GM23338 (cell line): ENCODE measurements at places on chromosomes 1 and 21. TPM values are rescaled to one million over a fixed set of nuclear protein-coding genes. Genes with fewer than 3 reads are reported as not detected.

- no peak for DNase-seq
These were observed 394 bp upstream of the GRHL3 start for GRCh38 chr1:24318615-24319311.

DNA sequence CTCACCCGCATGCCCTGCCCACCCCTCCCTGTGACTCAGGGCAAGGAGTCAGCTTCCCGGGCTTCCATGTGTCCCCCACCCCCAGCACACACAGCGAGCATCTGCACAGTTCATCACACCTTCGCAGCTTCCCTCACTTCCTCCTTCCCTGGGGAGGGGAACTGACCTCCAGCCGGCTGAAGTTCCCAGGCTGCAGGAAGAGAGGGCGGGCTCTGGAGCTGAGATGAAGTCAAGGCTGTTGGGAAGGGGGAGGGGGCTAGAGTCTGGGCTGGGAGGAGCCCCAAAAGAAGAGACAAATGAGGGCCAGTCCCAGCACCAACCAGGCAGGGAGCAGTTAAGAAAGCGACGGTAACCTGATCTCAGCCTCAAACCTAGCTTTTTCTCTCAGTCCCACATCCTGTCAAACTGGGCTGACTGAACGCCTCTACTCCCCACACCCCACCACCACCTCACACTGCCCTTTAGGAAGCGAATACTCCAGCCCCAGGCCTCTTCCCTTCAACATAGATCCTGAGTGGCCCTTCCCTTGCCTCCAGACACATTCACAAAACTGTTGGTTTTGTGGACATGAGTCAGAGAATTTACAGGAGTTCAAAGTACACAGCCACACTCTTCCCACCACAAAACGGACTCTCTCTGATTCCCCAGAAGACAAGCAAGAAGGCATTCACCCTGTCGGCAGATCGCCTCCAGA lies 1.8 kb downstream of the RHOC start:
- peak; percentile 99 for DNase-seq

GRCh38 chr1:173431304-173432045 lies 45.7 kb upstream of the PRDX6 start:
- DNase-seq: peak; percentile 98

- DNase-seq: no peak
These were observed 51.2 kb downstream of the SIPA1L2 start for GRCh38 chr1:232578651-232579195.

DNA sequence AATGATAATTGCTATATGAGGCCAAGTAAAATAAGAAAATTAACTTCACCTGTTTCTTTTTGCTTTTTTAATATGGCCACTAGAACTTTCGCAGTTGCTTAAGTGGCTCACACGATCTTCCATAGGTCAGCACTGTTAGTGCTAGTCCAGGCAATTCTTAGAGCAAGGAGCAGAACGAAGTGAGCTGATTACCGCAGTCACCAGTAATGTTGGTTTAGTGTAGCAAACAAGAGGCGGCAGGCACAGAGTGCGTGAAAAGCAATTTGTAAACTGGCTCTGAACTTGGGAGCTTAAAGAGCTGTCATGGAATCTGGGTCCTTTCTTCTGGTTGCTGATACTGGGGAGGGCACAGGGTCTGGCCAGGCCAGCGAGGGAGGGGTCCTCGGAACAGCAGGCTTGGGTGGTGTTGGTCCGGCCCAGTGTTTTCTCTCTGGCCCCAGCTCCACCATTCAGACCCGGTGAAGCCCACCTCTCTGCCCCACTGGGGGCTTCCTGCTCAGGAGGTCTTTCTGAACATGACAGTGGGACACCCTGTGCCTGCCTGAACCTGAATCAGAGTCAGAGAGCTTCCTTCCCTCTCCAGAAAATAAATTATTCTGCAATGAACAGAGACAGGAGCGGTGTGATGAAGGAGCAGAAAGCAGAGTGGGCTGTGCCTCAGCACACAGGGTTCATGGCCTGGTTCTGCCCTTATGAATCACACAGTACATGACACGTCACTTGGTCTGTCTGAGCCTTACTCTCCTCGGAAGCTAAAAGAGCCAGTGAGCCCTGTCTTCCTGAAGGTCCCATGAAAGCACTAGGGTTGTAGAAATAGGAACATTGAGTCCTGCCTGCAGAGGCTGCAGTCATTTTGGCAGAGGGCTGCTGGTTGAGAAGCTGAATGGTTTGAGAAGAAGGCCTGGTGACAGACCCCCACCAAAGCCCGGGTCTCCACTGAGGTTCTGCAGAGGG lies 11.9 kb downstream of the ETS2 start:
- DNase-seq: no peak

DNA sequence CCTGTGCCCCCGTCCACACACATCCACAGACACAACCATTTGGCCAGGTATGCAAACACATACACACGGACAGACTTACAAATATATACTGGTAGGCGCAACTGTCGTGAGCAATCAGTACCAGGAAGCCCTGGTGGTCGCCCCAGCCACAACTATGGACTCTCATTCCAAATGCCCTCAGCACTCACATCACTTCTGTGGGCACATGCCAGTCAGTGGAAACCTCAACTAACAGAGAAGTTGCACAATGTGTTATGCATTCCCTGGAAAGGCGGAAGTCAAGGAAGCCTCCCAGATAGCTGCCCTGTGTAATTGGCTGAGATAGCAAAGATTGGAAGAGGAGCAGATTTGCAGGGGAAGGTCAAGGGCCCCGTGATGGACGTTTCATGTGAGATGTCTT lies 1.4 kb upstream of the HEYL start:
- no peak for DNase-seq

DNA sequence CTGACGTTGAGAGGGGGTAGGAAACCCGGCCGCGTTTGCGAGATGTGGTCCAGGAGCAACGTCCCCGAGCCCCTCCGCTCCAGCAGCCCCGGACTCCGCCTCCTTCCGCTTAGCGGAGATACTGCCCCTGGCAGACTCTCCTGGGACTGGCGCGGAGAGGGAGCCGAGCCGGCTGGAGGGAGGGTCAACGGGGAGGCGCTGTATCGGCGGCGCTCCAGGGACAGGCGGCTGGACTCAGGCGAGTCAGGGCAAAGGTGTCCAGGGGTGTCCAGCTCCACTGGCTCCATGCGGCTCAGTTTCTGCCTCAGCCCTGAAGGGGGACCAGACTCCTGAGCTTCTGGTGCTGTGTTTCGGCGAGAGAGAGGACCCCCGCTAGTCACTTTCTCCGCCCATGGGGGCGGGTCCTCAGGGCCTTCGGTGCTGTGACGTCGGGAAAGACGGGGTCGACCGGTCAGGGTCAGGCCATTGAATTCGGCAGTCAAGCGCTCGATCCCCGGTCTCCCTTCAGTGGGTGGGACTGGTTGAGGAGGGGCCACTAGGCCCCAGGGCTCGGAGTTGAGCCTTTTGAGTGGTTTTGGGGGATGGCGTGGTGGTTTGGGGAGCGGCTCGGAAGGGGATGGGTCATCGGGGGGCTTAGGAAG lies 2.8 kb upstream of the LIX1L start:
- peak; percentile 92 for DNase-seq

DNA sequence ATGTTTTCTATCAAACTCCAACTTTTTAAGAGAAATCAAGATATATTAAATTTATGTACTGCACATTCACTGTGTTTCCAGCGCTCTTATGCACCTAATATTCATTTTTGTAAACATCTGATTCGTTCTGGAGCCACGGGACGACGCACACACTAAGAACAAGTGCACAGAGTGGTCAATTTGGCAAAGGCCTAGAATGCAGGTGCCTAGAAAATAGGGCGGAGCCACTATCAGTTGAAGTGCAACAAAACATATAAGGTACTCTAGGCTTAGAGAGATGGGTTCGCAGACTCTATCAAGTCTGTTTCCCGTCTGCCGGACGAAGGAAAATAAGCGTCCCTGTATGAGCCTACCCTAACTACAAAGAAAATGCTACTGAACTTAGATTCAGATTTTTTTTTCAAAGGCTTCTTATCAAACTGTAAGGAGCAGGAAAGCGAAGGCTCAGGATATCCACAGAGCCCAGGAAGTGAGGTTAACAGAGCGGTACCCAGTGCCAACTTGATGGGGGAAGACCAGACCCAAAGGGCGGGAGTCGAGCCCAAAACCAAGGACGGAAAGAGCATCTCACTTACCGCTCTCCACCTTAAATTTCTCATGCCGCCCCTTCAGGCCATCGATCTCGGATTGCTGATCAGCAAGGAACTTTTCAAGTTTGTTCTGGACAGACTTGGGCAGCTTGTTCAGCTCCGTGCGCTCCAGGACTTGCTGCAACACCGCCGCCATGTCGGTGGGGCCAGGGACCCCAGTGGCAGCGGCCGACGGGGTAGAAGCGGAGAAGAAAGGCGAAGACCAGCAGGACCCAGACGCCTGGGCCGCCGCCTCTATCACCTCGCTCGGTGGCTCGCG lies 526 bp downstream of the TPR start:
- peak; percentile 57 for DNase-seq

- DNase-seq: peak; percentile 82
These were observed 182.4 kb downstream of the MIS18A start for GRCh38 chr21:32096411-32096810.

DNA sequence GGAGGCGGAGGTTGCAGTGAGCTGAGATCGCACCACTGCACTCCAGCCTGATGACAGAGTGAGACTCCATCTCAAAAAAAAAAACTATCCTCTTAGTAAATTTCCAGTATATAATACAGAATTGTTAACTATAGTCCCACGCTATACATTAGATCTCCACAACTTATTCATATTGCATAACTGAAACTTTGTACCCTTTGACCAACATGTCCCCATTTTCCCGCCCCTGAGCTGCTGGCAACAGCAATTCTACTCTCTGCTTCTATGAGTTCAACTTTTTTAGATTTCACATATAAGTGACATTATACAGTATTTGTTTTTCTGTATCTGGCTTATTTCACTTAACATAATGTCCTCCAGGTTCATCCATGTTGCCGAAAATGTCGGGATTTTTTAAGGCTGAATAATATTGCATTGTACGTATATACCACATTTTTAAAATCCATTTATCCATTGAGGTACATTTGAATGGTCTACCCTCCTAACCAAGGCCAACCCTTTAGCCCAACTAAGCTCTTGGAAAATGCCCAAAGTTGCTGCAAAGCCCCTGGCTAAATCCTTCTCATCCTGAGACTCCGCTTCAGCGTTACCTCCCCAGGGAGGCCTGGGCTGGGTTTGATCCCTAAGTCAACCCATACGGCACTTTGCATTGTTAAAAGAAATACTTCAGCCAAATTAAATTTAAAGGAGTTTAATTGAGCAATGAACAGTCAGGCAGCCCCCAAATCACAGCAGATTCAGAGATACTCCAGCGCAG lies 34.2 kb downstream of the NEK2 start:
- DNase-seq: no peak

GRCh38 chr1:187509091-187509490 lies 680.3 kb downstream of the PLA2G4A start:
- no peak for DNase-seq

- DNase-seq: no peak
These were observed 201.9 kb downstream of the TOMM20 start for GRCh38 chr1:234926559-234927311.

- no peak for DNase-seq
These were observed 15.9 kb downstream of the KAZN start for GRCh38 chr1:14614341-14614740.

DNA sequence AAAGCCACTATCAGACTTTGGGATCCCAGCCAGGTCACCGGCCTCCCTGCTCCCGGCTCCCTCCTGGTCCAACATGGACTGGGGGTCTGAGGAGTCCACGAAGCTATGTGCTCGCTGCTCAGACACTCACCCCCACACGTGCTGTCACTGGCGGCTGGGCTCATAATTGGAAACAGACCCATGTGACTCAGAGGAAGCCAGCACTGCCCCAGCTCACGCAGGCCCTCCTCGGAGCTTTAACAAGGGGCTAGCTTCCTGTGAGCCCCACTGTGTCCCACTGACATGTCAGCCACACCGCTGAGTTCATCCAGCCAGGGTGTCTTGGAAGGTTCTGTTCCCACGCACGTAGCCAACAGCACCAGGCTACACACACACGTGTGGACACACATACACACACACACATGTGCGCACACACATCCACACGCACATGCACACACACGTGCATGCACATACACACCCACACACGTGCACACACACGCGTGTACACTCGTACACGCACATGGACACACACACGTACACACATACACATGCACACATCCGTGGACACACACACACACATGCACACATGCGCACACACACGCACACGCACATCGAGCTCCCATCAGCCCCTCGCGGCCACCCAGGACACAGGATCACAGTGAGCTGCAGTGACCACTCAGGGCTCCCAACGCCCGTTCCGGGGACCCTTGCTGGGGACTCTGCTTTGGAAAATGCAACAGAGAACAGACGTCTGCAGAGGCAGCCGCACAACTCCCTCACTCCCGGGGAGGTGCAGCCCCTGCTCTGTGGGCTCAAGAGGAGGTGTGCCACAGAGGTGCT lies 18.4 kb upstream of the COL6A2 start:
- DNase-seq: no peak

DNA sequence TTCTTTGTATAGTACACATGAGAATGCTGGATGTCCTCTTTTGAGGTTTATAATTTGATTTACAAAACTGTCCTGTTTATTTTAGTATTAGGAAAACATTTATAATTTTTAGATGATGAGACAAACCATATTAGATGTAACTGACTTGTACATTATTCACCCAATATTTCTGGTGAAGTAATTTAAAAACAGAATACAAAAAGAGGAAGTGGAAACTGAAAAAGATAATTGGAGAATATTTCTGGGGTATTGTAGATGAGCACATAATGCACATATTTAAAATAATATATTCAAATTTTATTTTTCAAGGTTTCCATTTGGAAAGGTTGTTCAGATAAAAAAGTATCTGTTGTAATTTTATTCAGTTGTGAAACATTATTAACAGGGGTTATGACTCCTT lies 40.7 kb downstream of the XPR1 start:
- DNase-seq: no peak

GRCh38 chr1:7261490-7261889 lies 476.2 kb downstream of the CAMTA1 start:
- peak; percentile 42 for DNase-seq

DNA sequence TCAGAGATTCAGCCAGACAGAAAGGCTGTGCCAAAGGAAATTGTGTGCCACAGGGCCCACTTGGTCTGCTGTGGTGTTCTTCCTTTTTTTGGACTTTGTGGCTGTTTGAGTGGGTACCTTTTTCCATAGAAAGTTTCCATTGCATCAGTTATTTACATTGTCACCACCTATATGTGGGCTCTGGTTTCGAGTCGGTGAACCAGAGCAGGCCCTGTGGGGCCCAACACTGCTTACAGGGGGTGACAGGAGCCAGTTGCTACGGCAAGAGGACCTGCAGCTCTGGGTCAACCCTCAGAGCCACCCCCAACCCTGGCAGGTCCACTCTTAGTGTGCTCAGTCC lies 157.0 kb upstream of the EDN2 start:
- no peak for DNase-seq

The ACTL8 gene
- total RNA-seq: 0.38 and 0.70 TPM in 2 replicates

The PLA2G4A gene
- total RNA-seq: 1.7 and 3.8 TPM in 2 replicates

The OR2T10 gene
- not detected in 2 replicates for total RNA-seq

The GSTM2 gene
- 8.9 and 20.3 TPM in 2 replicates for total RNA-seq

The TEX38 gene
- total RNA-seq: not detected in 2 replicates

The TNFRSF8 gene
- 26.1 and 28.2 TPM in 2 replicates for total RNA-seq

The TPTE gene
- not detected in 2 replicates for total RNA-seq

The UTS2 gene
- total RNA-seq: not detected in 2 replicates

The SDC3 gene
- 22.4 and 29.7 TPM in 2 replicates for total RNA-seq

The NBPF19 gene
- 8.7 and 9.7 TPM in 2 replicates for total RNA-seq
